ENCODE measurements at places on chromosomes 3 and 15.

DNA sequence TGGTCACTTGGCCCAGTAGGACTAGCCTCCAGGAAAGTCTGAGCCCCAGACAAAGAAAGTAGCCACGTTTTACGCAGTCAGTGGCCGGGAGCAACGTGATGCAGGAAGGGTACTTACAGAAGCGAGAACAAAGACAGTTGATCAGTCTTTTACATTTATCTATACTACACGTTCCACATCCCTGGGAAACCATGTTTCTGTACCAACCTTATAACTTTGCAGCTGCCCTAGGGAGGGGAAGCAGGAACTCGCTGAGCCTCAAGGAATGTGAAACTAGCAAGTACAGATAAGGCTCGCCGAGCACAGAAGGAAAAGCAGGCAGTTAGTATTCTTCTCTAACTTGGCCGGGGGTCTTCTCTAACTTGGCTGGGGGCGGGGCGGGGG lies 3.4 kb upstream of the KNL1 start:
- no peak for DNase-seq

- no peak for DNase-seq
These were observed 625 bp upstream of the RBM15B start for GRCh38 chr3:51390246-51391074.

GRCh38 chr15:80733460-80733859 lies 38.4 kb downstream of the ABHD17C start:
- no peak for DNase-seq

GRCh38 chr3:32423534-32423933 lies 31.9 kb downstream of the CMTM7 start:
- DNase-seq, result no peak

DNA sequence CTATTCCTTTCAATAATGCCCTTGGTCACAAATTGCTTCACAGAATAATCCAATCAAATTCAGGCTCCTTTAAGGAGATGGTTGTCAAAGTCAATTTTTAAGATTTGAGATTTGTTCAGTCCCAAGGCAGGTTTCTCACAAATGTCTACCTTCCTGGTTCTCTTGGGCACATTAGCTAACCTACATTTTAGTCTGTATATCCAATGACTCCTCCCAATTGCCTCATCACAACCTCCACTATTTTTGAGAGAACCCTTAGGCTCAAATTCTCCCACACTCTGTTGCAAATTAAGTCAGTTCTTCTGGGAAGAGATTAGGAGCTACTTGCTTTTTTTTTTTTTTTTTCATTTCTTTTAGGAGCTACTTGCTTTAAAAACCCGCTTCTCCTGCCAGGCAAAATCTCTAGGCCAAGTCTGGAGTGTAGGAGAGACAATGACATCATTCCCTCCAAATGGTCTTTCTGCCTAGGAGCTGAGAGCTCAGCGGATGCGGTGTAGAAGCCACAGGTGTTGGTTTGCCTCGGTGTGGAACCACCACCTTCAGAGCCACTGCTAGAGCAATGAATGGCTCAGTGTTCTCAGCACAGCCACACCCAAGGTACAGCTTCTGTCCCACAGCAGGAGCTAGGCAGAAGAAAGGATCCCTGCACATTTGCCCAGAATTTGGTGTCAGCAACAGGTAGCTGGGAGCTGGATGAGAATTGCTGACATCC lies 10.0 kb upstream of the INO80 start:
- DNase-seq, result no peak

GRCh38 chr15:84992157-84992944 lies 10.7 kb downstream of the PDE8A start:
- DNase-seq, result peak; percentile 74

DNA sequence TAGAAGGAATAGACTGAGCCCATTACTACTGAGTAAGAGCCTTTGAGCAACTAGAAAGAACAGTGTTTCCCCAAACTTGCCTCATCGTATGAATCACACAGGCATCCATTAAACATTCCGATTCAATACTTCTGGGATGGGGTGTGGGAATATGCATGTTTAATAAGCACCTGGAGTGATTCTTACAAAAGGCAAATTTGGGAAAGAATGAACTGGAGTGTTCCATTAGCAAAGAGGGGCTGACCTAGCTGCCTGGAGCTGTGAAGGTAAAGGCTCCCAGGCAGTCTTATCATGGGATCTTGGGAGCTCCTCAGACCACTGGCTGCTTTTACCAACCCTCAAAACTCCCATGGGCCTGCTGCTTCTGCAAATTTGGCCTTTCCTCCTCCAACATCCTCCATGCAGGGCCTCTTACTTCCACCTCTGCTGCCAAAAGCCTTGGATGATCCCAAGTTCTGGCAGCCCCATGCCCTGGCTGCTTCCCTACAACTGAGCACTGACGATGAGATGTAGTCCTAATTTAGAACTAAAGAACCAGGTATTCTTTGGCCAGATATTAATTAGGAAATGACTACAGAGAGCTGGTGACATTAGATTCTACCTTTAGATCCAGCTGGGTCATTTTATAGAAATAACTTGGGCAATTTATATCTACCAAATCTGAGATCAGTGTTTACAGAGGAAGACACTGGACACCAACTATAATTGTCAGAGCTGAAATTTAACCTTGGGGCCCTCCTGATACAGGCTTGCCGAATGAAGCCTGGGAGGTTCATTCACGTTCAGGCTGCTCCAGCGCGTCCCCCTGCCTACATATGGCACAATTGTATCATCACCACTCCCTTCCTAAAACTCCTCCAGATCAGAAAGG lies 11.2 kb upstream of the HOMER2 start:
- peak; percentile 6 for DNase-seq

GRCh38 chr3:153866901-153867300 lies 254.3 kb upstream of the ARHGEF26 start:
- DNase-seq, result no peak

GRCh38 chr3:175977968-175978752 lies 1119.0 kb downstream of the NAALADL2 start:
- DNase-seq, result no peak

- DNase-seq, result no peak
These were observed 1088.6 kb upstream of the EPHA6 start for GRCh38 chr3:95725770-95726169.

DNA sequence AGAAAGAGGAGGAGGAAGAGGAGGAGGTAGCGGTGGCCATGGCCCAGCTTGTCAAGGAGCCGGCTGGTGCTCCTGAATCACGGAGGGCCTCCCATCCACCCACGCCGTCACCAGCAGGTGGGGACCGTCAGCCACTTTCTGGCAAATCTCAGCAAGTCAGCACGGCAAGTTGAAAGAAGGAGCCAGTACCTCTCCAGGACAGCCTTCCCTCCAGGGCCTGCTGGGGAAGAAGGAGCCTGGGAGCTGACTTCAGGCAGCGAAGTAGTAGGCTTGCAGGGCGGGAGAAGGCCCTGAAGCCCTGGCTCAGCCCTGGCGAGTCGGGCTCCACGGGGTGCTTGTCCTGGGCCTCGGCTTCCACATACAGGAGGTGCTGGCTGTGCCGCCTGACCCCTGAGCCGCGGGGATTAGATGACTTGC lies 99.2 kb upstream of the TRPM1 start:
- peak; percentile 42 for DNase-seq

- DNase-seq, result no peak
These were observed 58.7 kb downstream of the P2RY1 start for GRCh38 chr3:152893647-152894046.

GRCh38 chr3:99637016-99637367 lies 1.4 kb upstream of the COL8A1 start:
- no peak for DNase-seq

GRCh38 chr15:99424978-99425656 lies 140.7 kb upstream of the MEF2A start:
- peak; percentile 58 for DNase-seq

DNA sequence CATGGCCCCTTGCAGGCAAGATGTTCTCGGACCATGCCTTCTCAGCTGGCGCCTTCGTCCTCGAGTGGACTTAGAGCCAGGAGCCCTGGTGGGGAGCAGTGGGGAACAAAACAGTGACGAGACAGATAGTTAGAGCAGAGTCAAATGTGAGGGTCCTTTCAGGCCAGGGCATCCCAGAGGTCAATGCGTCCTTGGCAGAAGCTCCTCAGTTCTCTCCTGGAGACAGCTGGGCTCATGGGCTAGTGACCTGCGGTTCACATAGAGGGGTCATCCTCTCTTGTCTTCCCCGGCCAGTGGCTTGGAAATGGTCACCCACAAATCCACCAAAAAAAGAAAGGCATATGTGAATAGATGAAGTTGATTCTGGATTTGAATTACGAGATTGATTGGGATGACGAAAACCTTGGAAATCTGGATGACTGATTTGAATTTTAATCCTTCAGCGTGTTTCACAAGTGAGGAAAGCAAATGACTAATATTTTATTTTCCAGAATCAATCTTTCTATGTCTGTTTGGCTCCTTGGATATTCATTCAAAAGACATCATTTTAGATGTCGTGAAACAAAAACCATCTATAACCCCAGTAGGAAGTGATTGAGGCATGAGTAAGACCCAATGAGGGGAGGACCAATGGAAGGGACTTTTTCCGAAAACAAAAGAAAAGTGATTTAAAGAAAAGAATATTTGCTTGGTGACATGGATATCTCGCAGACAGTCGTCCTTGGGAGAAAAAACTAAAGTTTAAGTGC lies 84.5 kb downstream of the ASB7 start:
- DNase-seq, result peak; percentile 74

GRCh38 chr3:192489579-192489978 lies 237.8 kb downstream of the FGF12 start:
- no peak for DNase-seq

GRCh38 chr3:21592828-21593227 lies 158.2 kb downstream of the ZNF385D start:
- DNase-seq, result no peak

DNA sequence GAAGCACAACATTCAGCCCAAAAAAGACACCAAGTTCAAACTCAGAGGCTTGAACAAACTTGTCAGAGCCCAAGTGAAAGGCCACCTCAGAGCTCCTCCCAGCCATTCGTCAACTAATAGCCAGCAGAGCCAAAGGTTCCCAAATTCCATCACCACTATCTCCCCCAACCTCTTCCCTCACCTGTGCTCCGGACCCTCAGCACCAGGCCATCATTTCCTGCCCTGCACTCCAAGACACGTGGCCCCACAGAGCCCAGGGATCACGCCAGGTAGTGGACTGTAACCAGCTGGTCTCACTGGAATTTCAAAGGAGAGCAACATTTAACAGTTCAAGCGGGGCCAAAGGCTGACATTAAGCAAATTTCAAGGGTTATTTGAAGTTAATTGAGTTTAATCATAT lies 245.2 kb upstream of the IGF1R start:
- no peak for DNase-seq

DNA sequence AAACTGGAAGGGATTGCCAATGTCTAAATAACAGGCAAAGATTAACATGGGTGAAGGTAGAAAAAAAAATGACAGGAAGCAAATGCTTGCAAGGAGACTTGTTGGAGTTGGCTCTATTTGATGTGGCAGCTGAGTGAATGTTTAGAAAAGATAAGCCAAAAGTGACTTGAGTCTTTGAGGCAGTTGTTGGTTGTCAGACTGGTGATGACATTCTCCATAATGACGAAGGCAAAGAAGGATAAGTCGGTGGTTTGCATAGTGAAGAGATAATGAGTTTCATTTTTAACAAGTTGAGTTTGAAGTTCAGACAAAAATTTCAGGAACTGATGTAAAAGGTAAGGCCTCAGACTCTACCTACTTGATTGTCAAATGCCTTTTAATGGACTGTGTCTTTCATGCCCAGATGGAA lies 704.1 kb upstream of the SGO1 start:
- no peak for DNase-seq

GRCh38 chr15:62275831-62276230 lies 110.7 kb upstream of the C2CD4B start:
- no peak for DNase-seq

DNA sequence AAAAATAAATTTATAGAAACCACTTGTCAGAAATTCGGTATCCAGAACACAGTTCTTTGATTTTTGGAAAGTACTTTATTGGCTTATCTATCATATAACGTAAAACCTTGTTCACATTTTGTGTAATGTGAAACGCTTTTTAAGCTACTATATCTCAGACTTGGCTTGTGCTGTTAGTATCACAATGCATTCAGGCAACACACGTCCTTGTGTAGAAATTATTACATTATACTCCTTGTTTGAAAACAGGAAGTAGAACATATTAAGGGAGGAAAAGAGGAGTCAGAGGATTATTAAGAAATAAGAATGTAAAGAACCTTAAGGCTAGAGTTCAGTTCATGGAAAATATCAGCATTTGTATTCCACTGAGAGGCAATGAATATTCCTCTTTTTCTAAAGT lies 1.6 kb downstream of the DNAJC13 start:
- DNase-seq, result no peak

DNA sequence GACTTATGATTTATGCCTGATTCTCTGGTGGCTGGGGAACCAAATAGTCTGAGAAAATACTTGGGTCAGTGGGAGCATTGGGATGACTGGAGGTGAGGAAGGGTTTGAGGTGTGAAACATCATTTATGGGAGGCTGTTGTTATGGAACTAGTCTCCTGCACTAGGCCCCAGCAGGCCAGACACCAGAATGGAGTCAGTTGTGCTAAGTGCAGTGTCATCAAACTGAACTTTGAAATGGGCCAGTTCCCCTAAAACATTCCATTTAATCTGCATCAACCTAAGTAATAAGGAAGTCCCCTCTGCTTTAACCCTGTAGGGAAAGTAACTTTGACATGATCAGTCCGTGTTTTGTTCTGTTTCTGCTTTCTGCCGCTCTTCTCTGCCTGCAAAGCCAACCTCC lies 44.9 kb upstream of the KLHL25 start:
- no peak for DNase-seq

DNA sequence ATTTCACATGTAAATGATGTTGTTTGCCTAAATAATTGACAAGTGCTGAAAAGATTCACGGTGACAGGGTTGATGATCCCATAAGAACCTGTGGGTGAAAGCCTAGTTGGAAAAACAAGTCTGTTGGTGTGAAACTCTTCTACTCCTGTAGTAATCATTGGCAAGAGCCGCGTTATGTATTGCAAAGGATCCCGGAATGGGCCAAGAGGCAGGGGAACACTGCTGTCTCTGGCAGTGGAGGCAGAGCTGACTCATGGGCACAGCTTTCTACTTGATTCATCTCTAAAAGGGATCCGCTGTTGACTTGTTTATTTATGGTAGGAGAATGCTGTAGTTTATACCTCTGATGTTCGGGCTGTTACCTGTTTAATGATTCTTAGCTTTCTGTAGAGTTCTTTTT lies 63.1 kb downstream of the MAP6D1 start:
- no peak for DNase-seq

DNA sequence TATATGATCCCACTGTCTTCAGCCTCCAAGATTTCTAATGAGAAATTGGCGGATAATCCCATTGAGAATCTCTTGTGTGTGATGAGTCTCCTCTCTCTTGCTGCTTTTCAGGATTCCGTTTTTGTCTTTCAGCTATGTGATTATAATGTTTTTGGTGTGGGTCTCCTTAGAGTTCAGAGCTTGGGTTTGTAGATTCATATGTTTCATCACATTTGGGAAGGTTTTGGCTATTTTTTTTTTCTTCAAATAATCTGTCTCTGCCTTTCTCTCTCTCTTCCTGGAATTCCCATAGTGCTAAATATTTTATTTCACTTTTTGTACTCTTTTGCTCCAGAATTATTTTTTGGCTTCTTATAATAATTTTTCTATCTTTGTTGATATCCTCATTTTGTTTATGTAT lies 40.4 kb downstream of the SACM1L start:
- DNase-seq, result no peak

GRCh38 chr15:74712311-74712710 lies 13.0 kb downstream of the CYP1A1 start:
- DNase-seq, result no peak

GRCh38 chr3:44041726-44042125 lies 200.0 kb upstream of the TOPAZ1 start:
- DNase-seq, result no peak
